ENCODE measurements at places on chromosomes 4 and X.

GRCh38 chr4:146255874-146256273 lies 41.5 kb downstream of the REELD1 start:
- no peak for DNase-seq

- DNase-seq: no peak
Observed at GRCh38 chr4:112112590-112113170, 32.6 kb upstream of the FAM241A start.

GRCh38 chr4:105088110-105088879 lies 58.4 kb upstream of the TET2 start:
- no peak for DNase-seq

GRCh38 chrX:70470850-70471289 lies 26.2 kb downstream of the DLG3 start:
- no peak for DNase-seq

- DNase-seq: no peak
Observed at GRCh38 chrX:118961866-118962560, 12.4 kb upstream of the LONRF3 start.

DNA sequence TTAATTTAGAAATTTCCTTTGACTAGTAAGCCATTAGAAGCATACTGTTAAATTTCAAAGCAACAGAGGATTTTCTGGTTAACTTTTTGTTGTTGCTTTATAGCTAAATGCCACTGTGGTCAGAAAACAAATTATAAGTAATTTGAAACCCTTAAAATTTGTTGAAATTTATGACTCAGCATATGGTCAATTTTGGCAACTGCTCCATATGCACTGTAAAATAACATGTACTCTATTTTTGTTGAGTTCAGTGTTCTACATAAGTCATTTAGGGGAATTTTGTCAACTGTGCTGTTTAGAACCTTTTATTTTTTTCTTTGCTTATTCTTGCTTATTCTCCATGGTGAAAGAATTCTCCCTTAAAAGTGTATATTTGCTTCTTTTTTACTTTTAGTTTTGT lies 28.6 kb downstream of the SCLT1 start:
- DNase-seq: no peak

DNA sequence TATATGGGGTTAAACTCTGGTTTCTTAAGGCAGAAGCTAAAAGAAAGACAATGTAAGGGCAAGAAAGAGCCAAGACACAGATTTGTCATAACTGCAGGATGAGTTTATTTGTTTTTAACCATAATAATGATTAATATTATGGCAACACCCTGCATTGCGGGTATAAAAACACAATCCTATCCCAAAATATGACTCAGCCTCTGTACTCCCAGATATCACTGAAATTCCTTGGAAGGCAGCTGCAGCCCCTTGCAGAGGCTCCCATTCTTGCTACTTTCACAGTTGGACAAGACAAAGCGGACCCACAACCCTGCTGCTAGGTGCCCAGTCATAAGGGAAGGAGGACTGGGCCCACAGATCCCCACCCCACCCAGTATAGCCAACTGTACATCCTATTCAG lies 20.4 kb upstream of the FGF16 start:
- no peak for DNase-seq

- DNase-seq: no peak
Observed at GRCh38 chr4:176187624-176188023, 7.8 kb downstream of the SPATA4 start.

DNA sequence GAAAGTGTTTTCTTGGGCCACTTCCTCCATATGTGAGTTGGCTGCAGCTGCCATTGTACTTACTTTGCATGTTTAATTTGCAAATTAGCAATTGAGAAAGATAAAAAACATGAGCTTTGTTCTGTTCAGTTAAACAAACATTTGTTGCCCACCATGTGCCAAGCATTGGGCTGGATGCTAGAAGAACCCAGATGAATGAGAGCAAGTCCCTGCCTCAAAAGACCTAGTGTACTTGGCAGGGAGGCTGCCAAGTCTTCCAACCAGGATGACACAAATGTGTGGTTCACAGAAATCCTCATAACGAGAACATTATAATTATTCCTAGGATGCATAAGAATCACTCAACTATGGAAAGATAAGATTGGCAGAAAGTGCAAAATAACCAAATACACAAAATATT lies 66.7 kb downstream of the GPM6A start:
- DNase-seq: no peak

- DNase-seq: no peak
Observed at GRCh38 chrX:47327902-47328301, 42.5 kb upstream of the ZNF157 start.

DNA sequence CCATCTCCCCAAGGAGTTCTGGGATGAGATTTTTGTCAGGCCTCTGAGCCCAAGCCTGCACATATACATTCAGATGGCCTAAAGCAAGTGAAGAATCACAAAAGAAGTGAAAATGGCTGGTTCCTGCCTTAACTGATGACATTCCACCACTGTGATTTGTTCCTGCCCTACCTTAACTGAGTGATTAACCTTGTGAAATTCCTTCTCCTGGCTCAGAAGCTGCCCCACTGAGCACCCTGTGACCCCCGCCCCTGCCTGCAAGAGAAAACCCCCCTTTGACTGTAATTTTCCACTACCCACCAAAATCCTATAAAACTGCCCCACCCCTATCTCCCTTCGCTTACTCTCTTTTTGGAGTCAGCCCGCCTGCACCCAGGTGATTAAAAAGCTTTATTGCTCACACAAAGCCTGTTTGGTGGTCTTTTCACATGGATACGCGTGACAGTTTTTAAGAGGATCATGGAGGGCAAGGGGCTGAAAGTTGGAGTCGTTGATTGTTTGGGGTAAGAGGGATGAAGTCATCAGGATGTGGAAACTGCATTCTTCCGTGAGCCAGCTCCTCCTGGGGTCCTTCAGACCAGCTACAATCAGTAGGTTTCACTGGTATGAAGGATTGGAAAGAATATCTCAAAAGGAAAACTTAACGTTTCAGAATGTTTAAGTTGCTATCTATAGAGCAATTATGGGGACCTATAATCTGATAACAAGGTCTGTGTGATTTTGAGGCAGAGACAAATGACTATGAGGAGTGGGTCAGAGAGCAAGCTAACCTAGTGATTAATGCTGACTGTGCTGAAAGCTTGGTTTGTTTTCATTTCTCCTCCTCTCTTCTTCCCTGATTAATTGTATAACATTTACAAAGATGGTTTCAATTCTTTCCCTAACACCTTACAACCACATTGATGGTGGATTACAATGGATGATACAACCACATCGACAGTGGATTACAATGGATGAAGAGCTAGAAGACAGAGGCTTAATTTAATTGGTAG lies 28.6 kb upstream of the MAGEA11 start:
- DNase-seq: no peak

DNA sequence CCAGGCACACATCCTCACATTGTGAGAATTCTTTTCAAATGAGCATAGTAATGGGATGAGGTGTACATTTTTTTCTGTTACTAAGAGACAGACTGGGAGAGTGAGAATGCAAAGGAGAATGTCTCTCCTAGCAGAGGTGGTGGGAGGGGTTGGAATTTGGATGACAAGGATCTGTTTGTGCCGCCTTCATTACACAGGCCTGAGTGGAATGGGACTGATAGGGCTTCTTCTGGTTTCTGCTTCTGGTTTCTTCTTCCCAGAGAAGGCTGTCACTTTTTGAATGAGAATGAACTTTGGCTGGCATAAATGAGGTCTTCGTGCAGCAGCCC lies 55.4 kb downstream of the C4orf51 start:
- no peak for DNase-seq

- no peak for DNase-seq
Observed at GRCh38 chrX:133574716-133575115, 159.4 kb upstream of the GPC4 start.

- DNase-seq: no peak
Observed at GRCh38 chr4:94887027-94887426, 129.3 kb downstream of the BMPR1B start.

GRCh38 chr4:114038762-114039387 lies 59.4 kb upstream of the ARSJ start:
- no peak for DNase-seq

GRCh38 chrX:44173219-44173618 lies 170.3 kb downstream of the EFHC2 start:
- DNase-seq: no peak

- DNase-seq: no peak
Observed at GRCh38 chr4:44701037-44701436, 22.8 kb downstream of the GUF1 start.

GRCh38 chrX:4379071-4379470 lies 665.6 kb upstream of the PRKX start:
- DNase-seq: no peak

GRCh38 chrX:40172401-40173142 lies 74.8 kb upstream of the BCOR start:
- no peak for DNase-seq

- DNase-seq: no peak
Observed at GRCh38 chr4:140790171-140790570, 34.0 kb upstream of the TBC1D9 start.

DNA sequence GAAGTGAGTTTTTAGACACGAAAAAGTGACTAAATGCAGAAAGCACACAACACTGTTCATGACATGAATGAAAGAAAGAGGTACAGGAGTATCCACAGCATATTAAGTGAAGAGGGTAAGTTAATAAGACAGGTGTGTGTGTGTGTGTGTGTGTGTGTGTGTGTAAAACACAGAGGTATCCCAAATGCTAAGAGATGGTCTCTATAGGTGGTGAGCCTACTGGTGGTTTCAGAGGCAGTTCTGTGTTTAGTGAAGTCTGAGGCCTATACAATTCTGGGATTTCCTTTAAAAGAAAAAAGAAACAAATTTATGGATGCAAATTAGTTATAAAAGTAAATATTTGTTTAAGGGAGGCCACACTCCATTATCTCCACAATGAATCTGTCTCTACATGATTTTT lies 17.4 kb upstream of the TNIP3 start:
- DNase-seq: no peak

GRCh38 chrX:42290608-42291007 lies 367.3 kb upstream of the CASK start:
- no peak for DNase-seq

DNA sequence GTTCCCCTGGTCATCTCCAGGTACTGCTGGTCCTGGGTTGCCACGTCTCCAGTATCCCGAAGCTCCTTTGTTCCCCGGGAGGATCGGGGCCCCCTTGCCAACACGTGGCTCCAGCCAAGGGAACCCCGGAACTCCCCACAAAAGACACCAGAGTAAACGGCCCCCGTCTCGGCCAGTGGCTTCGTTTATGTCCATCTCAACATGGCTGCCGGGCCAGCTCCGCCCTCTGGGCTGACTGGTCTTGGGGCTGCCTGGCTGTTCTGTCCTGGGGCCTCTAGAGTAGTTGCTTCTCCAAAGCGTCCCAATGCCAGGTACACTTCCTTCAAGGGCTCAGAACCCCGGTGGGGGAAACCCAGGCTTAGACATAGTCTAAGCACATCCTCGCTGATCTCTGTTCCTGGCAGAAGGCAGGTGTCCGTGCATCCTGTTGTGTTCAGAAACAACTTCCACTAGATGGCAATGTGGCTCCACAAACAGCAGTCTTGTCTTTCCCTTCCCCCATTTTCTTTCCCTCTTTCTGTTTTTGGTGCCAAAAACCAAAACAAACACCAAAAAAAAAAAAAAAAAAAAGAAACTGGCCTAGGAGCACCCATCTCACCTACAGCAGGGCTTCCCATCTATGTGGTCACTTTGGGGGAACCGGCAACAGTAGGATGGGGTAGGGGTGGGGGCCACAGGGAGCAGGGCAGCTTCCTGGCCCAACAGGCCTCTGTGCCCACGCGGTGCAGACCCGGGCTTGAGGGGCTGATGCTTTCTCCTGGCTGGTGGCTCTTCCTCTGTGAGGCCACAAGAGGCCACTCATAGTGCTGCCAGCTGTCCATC lies 35.3 kb downstream of the NBDY start:
- peak; percentile 24 for DNase-seq

DNA sequence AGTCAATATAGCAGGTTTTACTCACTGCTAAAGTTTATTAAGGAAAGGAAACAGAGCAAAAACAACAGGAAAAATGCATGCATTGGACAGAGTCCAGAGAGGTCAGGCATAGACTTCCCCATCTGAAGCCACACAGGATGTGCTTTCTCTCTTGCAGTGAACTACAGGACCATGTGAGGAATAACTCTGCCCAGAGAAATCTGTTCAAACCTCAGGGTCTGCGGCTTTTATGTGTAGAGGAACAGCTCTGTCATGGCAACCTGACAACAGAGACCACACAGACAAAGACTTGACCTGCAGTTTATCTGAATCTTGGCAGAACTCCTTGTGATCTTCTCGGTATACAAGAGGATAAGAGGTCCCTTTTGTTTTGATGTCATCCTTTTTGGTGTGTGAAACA lies 46.3 kb upstream of the LONRF3 start:
- DNase-seq: no peak

Data from stimulated activated CD4-positive, alpha-beta T cell treated with anti-CD3 and anti-CD28 coated beads, Interleukin-15, amount 100 ng/mL, for 1 hour (primary cell).